ENCODE measurements at places on chromosomes 12 and 14. TPM values are rescaled to one million over a fixed set of nuclear protein-coding genes. Genes with fewer than 3 reads are reported as not detected.

DNA sequence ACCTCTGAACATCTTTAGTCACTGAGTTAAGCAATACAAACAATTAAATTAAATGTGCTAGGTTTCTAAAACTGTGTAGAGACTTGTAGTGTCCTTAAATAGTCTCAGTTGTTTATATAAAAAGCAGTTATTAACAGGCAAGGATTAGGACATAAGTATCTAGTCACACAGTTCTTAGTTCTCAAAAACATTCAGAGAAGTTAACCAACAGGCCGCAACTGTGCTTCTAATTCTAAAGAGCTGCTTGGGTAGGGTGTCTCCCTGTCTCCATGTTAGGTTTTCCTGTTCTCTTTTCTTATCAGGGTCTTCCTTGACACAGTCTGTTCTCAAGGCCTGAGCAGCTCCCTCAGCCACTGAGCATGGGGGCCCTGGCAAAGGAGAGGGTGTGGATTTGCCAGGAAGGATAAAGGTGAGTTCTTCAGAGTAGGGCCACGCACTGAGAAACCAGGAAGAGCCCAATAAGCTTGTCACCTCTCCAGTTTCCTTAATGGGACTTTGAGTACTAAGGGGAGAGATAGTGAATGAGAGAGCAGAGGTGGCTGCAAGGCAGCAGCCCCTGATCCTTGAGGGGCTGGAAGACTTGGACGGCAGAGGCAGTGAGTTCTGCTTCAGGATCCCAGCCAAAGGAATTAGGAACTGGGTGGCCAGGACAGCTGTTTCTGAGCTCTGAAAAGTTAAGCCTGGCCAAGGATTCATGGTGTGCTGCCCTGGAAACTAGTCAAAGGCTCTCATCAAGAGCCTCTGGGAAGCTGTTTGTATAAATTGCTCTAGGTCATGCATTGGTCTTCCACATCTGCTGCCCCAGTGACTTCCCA, 177.3 kb downstream of the MYRFL start:
- no peak overlapping the region for H3K4me3 ChIP-seq
- H3K27ac ChIP-seq, result no peak overlapping the region
- H3K27me3 ChIP-seq, result no peaks in the 10 kb centered on the region

- H3K4me3 ChIP-seq, result no peak overlapping the region
- H3K4me1 ChIP-seq, result no peaks in the 10 kb centered on the region
- no peaks in the 10 kb centered on the region for H3K27me3 ChIP-seq
- H3K27ac ChIP-seq, result no peak overlapping the region
- no peak for DNase-seq
- H3K36me3 ChIP-seq, result no peaks in the 10 kb centered on the region
These were observed 88.5 kb downstream of the GXYLT1 start for GRCh38 chr12:42056130-42056529.

FGF23 gene
- total RNA-seq, result not detected

GRCh38 chr12:81284137-81284536, 206.3 kb downstream of the ACSS3 start:
- no peaks in the 10 kb centered on the region for H3K36me3 ChIP-seq
- H3K4me3 ChIP-seq, result no peak overlapping the region
- H3K27me3 ChIP-seq, result no peaks in the 10 kb centered on the region
- H3K4me1 ChIP-seq, result no peaks in the 10 kb centered on the region
- H3K27ac ChIP-seq, result no peak overlapping the region

DNA sequence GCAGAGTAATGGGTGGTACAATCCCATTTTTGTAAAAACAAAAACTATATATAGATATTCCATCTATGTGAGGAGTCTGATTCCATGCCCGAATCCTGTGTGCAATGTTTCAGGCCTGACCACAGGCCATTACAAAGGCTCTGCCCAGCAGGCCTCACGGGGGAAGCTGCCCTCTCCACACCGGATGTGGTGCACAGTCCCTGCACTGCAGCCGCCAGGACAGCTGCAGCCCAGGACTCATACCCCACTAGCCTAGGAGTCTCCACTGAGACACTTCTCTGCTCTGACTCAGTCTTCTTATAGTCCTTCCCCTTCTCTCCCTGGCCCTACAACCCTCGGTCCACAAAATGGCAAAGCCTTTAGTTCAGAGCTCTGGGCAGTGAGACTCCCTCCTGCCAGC, 190.4 kb downstream of the PPM1H start:
- no peak for DNase-seq
- H3K4me3 ChIP-seq, result no peak overlapping the region
- no peaks in the 10 kb centered on the region for H3K27me3 ChIP-seq
- no peaks in the 10 kb centered on the region for H3K4me1 ChIP-seq
- no peak overlapping the region for H3K27ac ChIP-seq
- H3K36me3 ChIP-seq, result no peaks in the 10 kb centered on the region

- no peaks in the 10 kb centered on the region for H3K4me1 ChIP-seq
- H3K36me3 ChIP-seq, result no peaks in the 10 kb centered on the region
- H3K4me3 ChIP-seq, result no peak overlapping the region
These were observed 27.9 kb downstream of the ESR2 start for GRCh38 chr14:64266239-64266638.

DNA sequence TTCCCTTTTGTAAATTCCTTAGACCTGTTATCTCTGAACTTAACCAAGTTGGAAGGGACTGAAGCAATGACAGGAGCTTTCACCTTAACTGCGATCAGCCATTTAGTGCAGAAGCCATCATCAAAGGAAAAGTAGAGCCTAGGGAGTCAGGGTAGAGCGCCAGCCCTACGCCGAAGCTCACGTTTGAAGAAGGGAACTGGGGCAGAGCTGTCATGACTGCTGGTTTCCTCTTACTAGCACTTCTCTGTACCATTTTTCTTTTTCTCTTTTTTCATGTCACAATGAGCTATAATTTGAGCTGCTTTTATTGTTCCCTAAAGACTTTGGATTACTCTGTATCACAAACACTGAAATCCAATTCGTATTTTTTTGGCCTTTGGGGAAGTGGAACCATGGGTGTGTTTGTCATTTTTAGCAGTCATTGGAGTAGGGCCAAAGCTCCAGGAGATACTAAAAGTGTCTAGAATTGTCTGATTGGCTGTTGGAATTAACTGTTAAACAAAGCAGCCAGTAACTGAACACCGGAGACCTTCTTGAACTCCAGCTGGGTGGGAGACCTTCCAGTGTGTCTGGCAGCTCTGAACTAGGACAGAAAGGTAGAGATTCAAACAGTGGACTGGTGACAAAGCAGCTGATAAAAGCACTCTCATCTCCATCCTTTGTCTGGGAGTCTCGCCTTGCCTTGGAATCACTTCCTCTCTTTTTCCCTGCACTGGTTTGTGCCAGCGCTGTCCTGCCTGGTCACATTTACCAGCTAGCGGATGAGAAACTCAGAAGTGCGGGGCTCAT, 9.1 kb downstream of the MTRFR start:
- H3K27ac ChIP-seq, result no peak overlapping the region
- H3K27me3 ChIP-seq, result no peaks in the 10 kb centered on the region
- no peaks in the 10 kb centered on the region for H3K36me3 ChIP-seq
- no peaks in the 10 kb centered on the region for H3K4me1 ChIP-seq
- no peak for DNase-seq
- no peak overlapping the region for H3K4me3 ChIP-seq

CCDC175 gene
- not detected for total RNA-seq

ARG2 gene
- total RNA-seq, result 7.0 TPM

GRCh38 chr14:54489318-54489683, 521 bp upstream of the GMFB start:
- H3K27ac ChIP-seq, result peak overlapping the region; percentile 96
- DNase-seq, result no peak
- H3K27me3 ChIP-seq, result no peaks in the 10 kb centered on the region
- no peaks in the 10 kb centered on the region for H3K36me3 ChIP-seq
- H3K4me3 ChIP-seq, result peak overlapping the region; percentile 94
- peaks cover 38% of the 10 kb centered on the region for H3K4me1 ChIP-seq

Measured in HCT116 (cell line).